Caki2 (cell line): ENCODE measurements at places on chromosomes 7 and 10.

GRCh38 chr10:131169146-131169545 lies 142.4 kb downstream of the TCERG1L start:
- DNase-seq, result no peak

DNA sequence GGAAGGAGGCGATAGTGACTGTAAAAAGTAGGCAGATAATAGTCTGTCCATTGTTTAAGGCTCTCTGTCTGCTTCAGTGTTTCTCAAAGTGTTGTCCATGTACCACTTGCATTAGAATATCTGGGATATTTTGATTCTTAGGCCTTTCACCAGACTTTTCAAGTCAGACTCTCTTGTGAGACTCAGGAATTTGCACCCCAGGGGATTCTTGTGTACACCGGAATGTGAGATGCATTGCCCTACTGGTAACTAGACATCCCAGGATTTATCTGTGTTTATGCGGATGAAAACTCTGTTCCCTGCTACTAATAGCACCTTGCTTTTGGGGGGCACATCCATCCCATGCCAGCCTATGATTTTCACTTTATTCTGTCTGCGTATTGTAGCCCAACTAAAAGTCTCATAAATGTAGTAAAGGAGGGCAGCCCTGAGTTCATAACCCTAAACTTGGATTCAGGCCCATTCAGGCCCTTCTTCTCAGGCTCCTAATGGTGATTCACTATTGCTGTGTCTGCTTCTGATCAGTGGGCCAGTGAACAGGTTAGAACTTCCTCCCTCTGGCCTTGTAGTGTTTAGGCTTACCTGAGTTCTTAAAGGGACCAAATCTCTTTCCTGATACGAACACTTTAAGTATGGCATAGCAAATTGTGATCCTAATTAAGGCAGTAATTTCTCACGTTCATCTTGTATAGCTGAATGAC lies 71.8 kb upstream of the RPA3 start:
- no peak for DNase-seq

- no peak for DNase-seq
Observed at GRCh38 chr10:125397608-125398007, 237.2 kb upstream of the CTBP2 start.

GRCh38 chr10:128065881-128066534 lies 60.2 kb downstream of the MKI67 start:
- no peak for DNase-seq

GRCh38 chr10:81876253-81877077 lies 1.5 kb downstream of the NRG3 start:
- peak; percentile 68 for DNase-seq

GRCh38 chr7:55548295-55548731 lies 24.0 kb downstream of the VOPP1 start:
- DNase-seq, result no peak

DNA sequence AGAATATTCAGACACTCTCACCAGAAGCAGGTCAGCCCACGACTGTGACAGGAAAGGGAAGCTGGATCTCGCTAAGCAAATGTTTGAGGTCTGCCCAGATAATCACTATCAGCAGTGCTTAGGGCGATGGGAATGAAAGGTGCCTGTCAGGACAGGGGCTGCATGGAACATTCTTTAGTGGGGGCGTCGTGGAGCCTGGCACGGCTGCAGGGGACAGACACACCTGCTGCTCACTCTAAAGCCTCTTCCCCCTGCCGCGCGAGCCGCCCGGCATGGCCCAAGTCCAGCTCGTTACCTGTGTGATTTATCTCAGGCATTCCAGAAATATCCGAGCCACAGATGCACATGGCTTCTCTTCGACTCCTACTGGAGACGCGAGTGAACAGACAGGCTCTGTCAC lies 235.5 kb downstream of the GLRX3 start:
- no peak for DNase-seq

DNA sequence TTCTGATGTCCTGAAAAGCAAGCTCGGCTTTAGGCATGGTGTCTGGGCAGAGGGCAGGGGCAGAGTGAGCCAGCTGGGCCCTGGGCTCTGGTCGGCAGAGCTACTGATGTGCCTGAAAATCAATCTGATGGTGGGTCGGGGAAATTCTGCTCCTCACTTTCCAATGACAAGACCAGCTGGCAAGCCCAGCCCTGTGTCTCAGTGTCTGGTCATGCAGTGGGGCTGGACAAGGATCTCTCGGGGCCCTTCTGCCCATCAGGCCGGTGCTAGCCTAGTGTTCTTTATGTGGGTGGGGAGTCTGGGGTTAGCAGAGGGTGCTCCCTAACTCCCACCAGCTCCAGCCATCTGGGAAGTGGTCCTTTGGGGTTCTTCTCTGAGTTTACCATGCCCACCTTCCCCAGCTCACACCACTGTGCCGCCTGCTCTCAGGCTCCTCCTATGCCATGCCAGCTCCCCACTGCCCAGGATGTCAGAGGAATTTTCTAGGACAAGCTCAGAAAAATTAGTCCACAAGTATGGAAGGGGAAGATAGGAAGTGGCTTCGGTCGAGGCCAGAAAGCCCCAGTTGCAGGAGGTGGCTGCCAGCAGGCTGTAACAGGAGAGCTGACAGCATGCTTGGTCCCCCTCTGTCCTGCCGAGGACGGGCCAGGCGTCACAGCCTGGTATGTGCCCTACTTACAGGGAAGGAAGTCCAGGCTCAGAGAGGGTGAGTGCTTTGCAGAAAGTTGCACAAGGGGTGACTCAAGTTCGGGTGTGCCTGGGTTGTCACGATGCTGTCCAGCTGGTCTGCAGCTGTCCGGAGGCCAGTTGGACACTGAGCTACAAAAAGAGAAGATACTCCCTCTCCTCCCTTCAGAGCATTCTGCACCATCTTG lies 135.2 kb downstream of the ADCY1 start:
- DNase-seq, result no peak

- DNase-seq, result peak; percentile 4
Observed at GRCh38 chr10:105586451-105587098, 945.5 kb downstream of the SORCS3 start.

DNA sequence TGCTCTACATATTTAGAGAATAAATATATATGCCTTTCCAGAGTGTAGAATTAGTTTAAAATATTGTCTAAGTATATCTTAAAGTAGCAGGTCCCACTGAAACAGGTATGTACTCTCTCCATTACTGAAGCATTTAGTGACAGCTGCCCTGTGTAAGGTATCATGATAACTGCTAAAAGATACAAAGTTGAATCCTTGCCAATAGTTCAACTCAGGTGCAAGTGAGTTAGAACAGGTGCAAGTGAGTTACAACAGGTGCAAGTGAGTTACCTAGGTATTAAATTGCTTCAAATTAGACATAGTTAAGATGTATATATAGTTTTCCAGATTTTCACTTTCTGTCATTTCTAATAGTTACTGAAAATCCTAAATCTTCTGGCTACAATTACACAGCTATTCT lies 119.1 kb downstream of the CNOT4 start:
- DNase-seq, result no peak
